GM12878 (cell line): ENCODE measurements at places on chromosomes 3 and 15.
A peak's percentile ranks its signal among the peaks of the same experiment; 100 is the strongest.

DNA sequence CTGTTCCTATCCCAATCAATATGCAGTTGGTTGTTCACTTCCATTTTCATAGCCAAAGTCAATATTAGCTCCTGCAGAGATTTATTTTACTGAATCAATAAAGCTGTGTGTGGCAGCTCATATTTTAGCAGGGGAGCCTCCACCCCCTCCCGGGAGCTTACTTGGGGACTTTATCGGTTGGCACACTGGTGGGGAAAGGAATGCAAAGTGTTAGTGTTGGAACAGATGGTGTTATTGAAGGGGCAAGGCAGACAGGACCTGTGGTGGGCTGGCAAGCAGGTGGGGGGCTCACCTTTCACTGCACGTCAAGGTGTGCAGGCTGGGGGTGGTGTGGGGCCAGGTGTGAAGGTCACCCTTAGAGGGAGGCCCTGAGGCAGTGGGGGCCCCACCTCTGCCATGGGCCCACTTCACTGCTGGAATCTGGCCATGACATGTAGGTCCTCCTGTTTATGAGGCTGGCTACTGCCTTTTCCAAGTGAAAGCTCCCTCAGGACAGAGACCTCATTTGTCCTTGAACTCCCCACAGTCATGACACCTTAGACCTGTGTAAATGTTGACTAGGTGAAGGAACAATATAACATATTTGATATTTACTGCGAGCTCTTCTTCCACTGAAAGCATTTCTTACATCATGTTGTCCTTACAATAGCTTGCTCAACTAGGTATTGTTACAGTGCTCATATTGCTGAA is 44.0 kb upstream of the SEC22A start:
- DNase-seq: no peak

DNA sequence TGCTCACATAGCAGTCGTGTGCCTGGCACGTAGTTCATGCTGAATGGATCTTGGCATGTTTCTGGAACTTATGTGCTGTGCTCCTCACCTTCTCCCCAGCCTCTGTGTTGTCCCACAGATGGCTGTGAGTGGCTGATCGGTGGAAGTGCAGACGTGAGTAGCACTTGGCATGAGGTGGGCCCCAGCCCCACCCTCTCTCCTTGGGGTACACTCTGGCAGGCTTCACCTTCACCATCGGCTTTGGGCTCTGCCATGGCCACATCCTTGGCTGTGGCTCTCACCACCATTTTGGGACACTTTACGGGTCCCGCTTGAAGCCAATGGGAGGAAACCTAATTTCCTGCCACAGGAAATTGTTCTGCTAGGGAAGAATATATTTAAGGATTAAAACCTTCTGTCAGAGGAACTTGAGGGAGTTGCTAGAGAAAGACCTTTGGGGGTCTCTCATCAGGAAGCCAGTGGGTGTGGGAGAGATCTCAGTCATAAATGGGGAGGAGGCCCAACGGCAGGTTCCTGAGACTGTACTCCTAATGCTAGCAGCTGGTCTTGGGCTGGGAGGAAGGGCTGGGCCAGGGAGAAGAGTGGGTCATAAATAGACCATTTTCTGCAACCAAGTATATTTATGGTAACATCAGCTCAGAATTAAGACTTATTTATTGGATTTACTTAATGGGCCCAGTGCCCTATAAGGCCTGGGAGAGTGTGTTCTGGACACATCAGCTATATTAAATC is 92.3 kb downstream of the SMAD3 start:
- DNase-seq: no peak

- no peak for DNase-seq
These were observed 259.2 kb upstream of the CCDC54 start for GRCh38 chr3:107117922-107118536.

GRCh38 chr3:32181796-32182195 is 56.7 kb upstream of the CMTM8 start:
- DNase-seq: no peak

DNA sequence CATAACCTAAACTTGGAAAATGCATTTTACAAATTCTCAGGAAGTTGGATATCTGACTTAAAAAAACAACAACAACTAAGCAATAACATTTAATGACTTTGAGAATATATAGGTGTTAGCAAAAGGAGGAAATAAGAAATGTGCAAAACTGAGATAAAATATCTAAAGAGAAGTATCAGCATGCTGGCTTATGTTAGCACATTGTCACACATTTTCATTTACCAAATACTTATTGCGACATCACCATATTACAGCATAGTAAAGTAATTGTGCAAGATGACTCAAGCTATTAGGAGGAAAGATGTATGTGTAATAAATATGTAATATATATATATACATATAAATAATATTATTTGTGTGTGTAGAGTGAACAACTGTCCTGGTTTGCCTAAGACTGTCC is 9.2 kb downstream of the PTX3 start:
- no peak for DNase-seq

DNA sequence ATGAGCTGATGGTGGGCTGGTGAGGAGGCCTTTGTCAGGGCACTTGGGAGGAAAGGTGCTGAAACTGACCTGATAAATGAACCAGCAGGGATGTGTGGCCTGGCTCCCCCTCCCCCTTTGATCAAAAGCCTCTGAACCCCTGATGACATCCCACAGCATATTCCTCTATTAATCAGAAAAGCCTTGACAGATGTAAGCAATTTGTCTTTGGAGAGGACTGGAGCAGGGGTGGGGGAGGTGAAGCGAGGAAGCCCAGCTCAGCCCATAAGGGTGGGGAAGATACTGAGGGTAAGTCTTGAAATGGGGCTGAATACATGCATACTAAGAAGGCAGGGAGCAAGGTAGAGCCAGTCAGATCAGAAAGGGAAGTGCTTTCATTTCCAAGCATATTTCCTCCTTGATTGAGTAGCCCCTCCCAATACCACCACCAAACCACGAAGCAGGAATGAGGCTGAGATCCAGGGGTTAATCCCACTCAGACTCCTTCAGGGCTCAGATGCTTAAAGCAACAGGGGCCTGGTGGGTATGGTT is 34.7 kb upstream of the MRPS22 start:
- no peak for DNase-seq

GRCh38 chr3:12392101-12392878 is 92.0 kb upstream of the TSEN2 start:
- no peak for DNase-seq

DNA sequence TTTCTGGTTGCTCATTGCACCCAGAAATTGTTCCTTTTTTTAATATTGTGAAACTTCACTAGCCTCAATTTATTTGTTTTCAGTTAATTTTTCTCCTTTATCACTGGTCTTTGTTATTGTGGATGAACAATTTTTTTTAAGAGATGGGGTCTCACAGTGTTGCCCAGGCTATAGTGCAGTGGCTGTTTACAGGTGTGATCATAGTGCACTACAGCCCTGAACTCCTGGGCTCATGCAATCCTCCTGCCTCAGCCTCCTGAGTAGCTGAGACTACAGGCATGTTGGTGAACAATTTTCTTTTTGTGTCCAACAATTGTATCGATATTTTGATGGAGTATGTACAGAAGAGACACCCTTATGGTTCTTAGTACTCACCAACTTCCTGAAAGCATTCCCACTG is 26.3 kb downstream of the BLM start:
- DNase-seq: no peak

GRCh38 chr15:78272776-78273175 is 8.4 kb downstream of the DNAJA4 start:
- DNase-seq: no peak

- DNase-seq: no peak
These were observed 21.7 kb downstream of the DAZL start for GRCh38 chr3:16583551-16583950.

- DNase-seq: no peak
These were observed 11.1 kb upstream of the MCF2L2 start for GRCh38 chr3:183439515-183439914.

DNA sequence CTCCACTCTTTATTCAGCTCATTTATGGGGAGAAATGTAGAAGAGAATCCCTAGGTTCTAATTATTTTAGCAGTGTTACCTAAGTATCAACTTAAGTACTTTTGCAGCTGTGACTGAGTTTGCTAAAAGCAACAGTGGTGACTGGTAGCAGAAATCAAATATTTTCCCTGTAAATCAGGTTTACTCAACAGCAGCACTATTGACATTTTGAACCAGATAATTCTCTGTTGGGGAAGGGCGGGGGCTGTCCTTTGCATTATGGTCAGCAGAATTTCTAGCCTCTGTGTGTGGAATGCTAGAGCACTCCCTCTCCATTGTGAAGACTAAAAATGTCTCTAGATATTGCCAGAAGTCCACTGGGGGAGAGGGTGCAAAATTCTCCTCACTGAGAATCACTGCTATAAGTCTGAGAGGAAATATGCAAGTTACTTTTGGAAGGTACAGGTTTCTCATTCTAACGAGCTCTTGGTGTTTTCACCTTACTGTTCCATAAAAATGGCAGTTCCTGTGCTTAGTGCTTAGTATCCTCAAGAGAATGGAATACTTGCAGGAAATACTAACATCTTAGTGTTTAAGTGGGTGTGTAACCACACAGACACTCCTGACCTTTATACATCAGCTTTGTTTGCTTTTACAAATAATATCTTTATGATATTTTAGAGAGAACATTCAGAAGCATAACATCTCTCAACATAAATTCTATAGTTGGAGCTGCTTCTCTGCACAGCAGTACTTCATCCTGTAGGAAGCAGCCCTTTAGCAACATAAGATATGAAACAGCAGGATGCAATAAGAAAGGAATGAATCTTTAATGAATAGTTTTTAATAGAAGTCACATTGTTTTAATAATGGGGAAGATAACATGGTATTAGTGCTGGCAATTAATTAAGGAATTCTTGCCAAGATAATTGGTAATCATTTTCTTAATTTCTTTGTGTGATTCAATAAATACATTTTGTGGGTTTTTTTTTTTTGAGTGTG is 246.5 kb upstream of the GOLIM4 start:
- no peak for DNase-seq

- DNase-seq: no peak
These were observed 384 bp upstream of the LEKR1 start for GRCh38 chr3:156825795-156826143.

GRCh38 chr3:47098910-47099309 is 65.0 kb downstream of the SETD2 start:
- DNase-seq: no peak

GRCh38 chr15:80020731-80021130 is 38.7 kb upstream of the ZFAND6 start:
- DNase-seq: no peak

- peak; percentile 24 for DNase-seq
These were observed 1.1 kb downstream of the TM6SF1 start for GRCh38 chr15:83108266-83109219.

DNA sequence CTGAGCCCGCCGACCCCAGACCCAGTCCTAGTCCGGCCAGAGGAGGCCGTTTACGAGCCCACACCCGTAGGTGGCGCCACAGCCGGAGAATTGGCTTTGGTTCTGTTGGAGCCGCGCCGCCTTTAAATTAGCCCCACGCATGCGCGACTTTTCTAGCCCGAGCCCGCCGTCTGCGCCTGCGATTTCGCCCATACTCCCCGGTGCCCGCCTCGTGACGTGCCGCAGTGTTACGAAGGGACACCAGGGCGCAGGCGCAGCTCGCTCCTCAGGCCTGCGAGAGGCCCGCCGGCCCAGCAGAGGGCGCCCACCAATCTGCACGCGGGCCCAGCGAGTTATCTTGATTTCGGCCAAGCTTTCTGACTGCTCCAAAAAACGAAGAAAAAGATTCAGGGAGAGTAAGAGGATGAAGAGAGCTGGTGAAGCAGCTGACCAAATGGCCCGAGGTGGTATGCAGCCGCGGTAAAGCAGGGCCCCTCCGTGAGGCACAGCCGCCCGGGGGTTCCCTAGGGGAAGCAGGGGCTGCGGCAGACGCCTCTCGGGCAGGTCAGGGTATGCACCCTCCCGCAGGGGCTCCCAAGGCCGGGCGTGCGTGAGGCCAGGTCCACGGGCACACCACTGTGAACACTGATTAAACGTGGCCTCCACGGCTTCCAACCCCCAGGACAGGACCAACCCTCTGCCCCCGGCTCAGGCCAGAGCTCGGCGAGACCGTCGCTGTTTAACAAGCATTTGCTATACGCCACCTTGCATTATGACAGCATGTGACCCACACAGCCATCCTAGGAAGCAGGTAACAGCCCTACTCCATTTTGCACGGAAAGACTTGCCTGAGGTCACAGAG is 32.8 kb downstream of the RPN1 start:
- DNase-seq: peak; percentile 85

DNA sequence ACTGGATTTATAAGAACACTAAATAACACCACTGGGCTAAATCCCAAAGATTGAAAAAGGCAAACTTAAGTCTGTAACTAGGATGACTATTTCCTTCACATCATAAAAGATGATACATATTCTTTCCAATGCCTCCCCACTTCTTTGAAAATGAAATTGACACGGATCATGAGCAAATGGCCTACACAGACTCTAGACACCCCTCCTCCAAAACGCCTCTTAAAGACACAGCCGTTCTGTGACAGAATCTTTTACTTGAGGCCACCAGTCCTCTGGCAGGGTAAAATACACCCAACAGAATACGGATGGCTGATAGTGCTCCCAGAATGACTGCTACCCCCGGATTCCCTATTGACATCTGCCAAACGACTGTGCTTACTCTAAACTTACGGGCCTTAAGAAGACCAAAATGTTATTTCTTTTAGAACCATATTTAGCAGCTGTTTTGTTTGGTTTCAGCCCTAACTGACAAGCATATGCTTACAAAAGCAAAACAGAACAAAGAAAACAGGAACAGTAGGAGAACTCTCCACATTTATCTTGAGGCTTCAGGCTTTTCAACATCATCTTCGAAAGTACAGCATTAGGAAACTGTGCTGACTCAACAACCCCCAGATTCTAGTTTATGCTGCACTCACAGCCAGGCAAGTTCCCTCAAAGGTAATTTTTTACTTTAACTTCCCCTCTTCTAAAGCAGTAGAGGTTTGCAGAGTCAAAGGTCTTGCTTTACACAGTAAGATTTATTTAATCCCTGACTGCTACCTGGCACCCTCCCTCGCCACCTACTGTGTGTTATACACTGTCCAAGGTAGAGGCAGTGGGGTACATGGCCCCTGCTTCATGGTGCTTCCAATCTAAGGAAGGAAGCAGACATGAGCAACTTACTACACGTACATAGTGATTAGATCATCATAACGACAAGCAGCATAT is 84.3 kb downstream of the TNIK start:
- DNase-seq: no peak

DNA sequence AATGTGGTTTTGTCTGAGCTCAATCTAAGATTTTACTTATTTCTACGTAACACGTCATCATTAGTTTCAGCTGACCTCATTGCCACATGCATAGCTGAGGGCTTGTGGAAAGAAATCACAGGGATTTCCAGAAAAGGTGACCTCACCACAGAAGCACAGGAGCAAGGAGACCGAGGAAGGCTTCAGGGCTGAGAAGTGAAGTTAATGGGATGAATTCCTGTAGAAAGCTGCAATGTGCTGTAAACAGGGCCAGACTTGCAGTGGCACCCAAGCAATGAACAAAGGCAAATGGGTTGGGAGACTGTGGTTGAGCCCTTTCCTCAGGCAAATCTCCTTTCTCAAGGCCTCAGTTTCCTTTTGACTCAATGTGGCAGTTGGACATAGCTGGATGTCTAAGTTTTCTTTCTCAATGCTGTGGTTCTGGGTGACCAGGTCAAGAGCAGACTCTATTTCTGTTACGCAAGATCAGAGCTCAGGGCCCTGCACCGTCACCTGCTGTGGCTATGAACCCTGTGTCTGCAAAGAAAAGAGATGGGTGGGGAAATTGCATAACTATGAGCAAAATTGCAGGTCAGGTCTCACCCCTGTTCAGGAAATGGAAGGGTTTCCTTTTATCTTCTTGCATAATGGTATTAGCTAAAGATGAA is 252.2 kb upstream of the TBL1XR1 start:
- peak; percentile 36 for DNase-seq
